ENCODE measurements at places on chromosomes 7 and 10.

GRCh38 chr10:80684259-80684658, 146.6 kb downstream of the SH2D4B start:
- DNase-seq, result no peak

DNA sequence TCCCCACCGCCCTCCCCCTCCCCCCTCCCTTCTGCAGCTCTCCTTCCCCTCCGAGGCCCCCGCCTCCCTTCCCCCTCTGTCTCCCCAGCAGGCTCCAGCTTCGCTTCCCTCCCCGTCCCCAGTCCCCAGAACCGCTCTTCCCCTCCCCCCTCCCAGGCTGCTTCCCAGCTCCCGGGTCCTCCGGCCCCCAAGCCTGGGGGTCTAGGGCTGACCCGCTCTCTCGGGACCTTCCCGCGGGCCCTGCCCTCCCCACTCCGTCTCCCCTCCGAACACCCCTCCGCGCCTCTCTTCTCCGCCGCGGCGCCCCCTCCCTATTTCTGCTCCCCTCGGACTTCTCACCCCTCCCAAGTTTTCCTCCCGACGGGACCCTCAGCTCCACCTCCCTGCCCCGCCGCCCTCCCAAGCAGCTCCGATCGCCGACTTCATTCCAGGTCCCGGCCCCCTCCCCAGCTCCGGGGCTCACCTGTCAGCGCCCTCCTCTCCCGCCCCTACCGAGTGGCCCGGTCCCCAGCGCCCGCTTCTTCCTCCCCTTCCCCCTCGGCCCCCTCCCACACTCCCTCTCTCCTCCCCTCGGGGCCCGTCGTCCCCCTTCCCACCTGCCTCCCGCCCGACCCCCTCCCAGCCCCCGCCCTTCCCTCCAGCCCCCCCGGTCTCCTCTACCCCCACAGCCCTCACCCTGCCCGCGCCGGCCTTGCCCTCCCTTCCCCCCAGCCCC, 990 bp downstream of the ZNF467 start:
- DNase-seq, result no peak

GRCh38 chr10:36087006-36088005, 445.2 kb upstream of the FZD8 start:
- no peak for DNase-seq

- DNase-seq, result peak; percentile 92
These were observed 774 bp downstream of the TUBGCP2 start for GRCh38 chr10:133307776-133308420.

DNA sequence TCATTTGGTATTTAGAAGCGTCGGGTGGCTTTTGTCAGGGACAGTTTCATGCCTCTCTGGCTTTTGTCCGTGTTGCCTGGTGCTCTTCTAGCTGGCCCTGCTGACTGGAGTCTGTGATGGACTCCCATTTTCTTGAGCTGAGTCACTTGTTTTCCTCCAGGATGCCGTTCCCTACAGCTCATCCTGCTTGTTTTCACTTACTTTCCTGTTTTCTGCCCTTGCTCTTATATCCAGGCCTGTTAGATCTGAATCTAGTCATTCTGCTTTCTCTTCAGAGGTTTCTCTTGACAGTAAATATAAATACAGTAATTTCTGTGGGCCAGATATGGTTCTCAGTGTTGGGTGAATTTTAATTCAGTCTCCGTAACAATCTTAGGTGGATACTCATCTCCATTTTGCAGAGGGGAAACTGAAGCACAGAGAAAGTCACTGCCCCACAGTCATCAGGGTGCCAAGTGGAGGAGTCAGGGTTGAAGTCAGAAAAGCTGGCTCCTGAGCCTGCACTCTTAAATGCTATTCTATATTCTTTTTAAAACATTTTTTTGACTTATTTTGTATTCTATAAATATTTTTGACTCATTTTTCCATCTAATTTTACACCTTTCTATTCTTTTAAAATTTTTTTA, 85.4 kb downstream of the CCNY start:
- DNase-seq, result no peak

DNA sequence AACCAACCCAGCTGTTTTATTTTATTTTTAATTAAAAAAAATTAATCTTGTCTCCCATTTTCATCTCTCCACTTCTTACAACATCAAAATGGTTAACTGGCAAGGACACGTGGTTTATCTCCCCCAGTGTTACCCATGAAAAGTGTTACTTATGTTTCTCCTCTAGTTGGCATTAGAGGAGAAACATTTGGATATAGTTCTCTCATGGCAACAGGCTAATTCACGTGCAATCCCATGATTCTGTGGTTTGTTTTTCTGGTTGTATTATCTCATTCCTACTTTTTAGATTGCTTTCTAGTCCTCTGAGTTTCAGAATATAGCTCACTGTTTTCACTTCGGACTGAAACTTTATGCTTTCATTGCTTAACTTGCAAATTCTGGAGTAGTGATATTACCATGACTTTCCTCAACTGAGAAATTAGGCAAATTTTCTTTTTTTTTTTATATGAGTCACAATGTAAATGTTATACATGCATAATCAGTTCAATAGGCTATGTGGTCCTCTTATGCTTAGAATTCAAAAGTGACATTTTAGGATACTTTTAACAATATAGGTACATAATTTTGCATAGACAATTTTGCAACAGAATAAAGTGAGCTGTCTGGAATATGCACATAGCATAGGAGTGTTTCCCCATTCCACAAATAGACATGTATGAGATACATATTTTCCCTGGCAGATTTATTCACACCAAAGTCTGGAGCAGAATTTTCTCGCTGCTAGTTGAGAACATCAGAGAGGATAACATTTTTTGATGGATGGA, 43.0 kb downstream of the LHFPL3 start:
- DNase-seq, result no peak

DNA sequence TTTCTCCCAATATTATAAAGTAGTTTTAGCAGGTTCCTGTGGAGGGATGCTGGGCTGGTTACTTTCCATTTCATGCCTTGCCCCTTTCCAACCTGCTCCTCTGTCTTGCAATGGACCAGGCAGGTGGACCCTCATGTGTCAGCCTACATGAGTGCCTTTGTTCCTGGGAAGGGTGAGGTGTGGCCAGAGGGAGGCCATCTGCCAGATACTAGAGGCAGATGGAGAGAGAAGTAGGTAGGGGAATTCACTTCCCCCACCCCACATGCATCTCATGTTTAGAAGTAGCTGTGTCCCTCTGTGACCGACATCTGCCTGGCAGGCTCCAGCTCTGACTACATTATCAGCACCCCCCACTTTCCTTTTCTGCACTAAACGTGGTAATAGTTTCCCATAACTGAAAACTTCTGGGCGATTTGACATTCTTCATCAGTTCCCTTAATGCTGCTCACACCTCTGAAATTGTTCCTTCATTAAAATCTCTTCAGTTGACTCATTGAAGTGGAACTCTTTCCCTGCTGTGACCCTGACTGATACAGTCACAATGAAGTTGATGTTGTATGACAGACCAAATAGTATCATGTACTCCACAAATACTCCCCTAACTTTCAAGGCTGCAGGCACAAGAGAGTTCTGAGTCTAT, 396.3 kb upstream of the FZD8 start:
- DNase-seq, result no peak

Data from CD8-positive, alpha-beta T cell (primary cell).